ENCODE measurements at places on chromosomes 6 and 20.

DNA sequence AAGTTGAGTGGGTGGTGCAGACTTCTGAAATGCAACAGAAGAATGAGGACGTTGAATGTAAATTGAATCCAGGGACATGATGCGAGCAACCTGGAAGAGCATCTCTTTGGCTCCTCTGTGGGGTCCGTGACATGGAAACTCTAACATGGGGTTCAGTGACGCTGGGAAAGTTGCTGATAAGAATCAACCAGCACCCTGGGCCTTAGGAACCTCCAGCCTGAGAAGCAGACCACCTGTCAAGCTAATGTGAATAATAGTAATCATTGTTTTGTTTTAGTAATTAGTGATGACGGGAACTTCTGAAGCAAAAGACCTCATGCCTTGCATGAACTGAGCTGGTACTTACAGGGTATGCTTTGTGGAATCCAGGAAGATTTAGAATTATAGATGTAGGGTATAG is 25.2 kb upstream of the DOK5 start:
- DNase-seq, result no peak

- no peak for DNase-seq
Measured at GRCh38 chr6:24554474-24554873, 59.7 kb downstream of the ALDH5A1 start.

DNA sequence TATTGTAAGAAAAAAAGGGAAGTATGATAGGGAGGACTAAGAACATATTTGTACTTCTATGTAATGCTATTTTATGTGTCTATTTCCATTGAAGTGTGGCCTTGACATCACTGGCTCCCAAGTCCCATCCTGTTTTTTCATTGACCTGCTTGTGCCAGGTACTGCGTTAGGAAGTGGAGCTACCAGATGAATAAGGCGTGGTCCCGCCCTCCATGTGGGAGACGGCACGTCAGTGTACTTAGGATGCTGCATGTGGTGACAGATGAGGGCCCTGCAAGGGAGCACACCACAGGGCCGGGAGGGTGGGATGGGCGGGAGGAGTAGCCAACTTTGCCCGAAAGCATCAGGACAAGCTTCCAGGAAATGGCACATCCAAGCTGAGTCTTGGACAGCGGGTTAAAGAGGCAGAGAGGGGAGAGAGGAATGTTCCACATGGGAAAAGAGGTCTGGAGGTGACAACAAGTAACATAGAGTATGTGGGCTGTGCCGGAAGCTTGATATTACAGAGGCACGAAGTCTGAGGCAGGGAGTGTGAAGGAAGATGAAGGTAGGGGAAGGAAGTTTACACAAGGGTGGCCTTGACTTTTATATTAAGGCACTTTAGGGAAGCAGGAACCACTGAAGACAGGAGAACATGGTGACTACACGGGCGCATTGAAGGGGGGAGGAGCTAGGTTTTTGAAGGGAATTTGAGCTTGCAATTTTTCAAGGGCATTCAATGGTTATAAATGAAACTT is 140.6 kb downstream of the MTHFD1L start:
- DNase-seq, result no peak

- DNase-seq, result no peak
Measured at GRCh38 chr6:134816780-134817179, 133.1 kb downstream of the ALDH8A1 start.

- no peak for DNase-seq
Measured at GRCh38 chr6:3726421-3726820, 25.1 kb downstream of the PXDC1 start.

DNA sequence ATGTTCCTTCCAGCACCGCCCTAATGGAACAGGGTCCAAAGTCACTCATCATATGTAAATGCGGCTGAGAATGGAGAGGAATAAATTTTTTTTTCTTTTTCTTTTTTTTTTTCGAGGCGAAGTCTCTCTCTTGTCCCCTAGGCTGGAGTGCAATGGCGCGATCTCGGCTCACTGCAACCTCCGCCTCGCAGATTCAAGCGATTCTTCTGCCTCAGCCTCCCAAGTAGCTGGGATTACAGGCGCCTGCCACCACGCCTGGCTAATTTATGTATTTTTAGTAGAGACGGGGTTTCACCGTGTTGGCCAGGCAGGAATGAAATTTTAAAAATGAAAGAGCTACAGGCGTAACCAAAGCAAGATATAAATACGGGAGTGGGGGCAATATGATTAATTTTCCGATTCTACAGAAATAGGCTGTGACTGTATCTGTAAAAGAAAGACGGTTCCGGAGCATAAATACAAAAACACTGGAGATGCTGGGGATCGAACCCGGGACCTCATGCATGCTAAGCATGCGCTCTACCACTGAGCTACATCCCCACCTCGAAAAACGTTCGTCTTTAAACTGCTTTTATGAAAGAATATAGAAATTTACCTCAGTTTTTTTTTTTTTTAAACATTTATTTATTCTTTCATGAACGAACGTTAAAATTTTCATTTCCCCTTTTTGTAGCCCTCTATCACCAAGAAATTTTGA is 132.2 kb downstream of the GPX5 start:
- peak; percentile 78 for DNase-seq

GRCh38 chr20:32445539-32446273 is 87.6 kb downstream of the ASXL1 start:
- peak; percentile 87 for DNase-seq

- no peak for DNase-seq
Measured at GRCh38 chr20:25537890-25538289, 47.4 kb downstream of the NINL start.

DNA sequence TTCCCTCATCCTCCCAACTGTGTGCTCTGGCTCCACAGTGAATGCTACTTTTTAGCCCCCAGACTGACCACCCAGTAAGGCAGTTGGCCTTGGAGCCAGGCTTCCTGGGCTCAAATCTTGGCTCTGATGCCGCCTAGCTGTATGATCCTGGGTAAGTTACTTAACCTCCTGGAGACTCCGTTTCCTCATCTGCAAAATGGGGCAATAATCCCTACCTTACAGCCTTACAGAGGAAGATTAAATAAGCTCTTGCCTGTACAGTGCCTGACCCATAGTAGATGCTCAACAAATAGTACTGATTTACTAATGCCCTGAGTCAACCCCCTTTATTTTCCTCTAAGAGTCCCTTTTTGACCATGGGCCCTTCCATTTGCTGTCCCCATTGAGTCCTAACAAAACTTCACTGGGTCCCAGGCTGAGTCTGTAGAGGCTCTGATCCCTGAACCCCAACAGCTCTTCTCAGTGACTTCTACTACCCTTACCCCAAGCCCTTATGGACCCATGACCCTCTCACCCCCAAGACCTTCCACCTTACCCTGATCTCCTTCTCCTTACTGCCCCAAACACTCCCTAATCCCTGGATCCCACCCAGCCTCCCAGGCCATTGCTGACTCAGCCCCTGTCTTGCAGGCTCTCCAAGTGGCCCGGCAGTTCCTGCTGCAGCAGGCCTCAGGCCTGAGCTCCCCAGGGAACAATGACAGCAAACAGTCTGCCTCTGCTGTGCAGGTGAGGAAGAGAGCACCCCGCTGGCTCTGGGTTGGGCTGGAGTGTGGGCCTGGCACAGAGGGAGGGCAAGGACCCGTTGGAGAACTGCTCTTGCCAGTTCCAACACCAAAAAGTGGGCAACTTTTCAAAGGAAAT is 31.4 kb downstream of the FOXP4 start:
- peak; percentile 62 for DNase-seq

- peak; percentile 90 for DNase-seq
Measured at GRCh38 chr6:14108571-14109410, 8.8 kb upstream of the CD83 start.

GRCh38 chr6:11878735-11879134 is 100.1 kb upstream of the ADTRP start:
- no peak for DNase-seq

GRCh38 chr6:108476376-108476775 is 84.3 kb upstream of the FOXO3 start:
- DNase-seq, result no peak

GRCh38 chr20:17912916-17913315 is 55.7 kb downstream of the SNX5 start:
- no peak for DNase-seq

DNA sequence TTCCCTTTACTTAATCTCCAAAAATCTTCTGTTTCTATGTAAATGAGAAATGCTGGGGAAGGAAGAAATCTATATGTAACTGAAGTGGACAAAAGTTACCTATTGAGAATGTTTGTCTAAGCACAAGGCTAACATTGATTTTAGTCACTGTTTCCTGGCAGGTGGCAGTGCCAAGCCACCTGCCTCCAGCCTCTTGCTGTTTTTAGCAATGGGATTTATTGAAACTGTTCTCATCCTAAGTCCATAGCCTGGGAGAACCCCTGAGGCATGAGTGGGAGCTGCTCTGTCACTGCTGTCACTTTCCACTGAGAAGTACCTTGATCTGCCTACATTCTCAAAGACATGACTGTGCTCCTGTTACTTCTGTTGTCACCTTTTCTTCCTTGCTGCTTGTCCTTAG is 14.7 kb downstream of the ENPP3 start:
- DNase-seq, result no peak

DNA sequence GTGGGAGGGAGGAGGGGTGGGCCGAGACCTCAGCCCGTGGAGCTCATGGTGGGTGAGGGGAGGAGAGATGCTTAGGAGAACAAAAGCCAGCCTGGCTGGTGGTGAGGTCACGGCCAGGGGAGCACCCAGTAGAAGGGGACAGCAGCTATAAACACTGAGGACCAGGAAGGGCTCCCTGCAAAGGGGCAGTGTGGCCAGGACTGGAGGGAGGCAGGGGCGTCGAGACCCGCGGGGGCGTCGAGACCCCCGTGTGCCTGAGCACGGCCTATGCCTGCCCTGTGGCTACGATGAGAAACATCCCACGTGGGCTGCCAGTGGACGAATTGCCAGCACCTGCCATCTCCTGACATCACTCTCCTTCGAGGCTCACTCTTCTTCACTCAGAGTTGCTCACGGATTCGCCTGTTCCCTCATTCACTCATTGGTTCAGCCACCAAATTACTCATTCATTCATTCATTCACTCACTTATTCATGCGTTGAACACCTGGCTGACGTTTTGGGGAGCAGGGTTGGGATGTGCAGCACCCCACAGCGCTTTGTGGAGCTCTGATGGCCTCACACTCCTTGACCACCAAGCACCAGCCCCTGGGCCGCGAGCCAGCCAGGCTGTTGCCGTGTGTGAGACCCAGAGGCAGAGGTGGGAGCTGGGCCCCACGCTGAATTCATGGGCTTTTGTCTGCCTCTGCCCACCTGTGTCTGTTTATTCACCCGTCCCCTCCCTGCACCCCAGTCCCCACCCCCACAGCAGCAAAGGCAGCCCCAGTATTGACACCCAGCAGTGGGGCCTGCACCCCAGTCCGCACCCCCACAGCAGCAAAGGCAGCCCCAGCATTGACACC is 61.2 kb upstream of the BHLHE23 start:
- no peak for DNase-seq

DNA sequence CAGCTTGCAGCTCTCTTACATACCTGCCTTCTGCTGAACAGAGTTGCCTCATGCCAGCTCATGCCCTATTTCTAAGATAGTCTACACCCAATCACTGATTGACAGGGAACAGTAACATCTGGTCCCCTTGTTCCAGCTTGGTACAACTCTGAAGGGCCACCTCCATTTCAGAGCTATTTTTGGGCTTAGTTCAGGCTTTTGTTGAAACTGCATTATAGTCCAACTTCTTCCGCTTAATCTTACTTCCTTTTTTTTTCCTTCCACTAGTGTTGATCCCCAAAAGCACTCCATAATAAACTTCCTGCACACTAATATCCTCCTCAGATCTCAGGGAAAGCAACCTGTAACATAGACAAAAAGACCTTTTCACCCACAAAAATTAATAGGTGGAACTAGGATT is 65.7 kb upstream of the TNFRSF21 start:
- DNase-seq, result no peak

- DNase-seq, result no peak
Measured at GRCh38 chr6:119312875-119313338, 36.7 kb downstream of the MAN1A1 start.

DNA sequence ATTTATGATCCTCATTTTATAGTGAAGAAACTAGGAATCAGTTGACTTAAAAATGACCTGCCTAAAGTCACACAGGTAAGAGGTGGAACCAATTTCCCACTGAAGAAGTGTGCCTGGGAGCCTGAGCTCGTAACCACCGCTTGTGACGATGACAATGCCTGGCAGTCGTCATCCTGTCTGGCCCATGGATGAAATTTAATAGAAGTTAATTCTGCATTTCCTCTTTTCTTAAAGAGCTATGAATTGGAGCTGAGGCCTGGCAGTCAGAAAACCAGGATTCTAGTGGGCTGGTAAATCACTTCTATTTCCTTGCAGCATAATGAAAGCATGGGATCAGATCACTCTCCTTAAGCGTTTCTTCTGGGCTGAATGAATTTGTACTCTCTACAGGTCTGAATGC is 200.0 kb upstream of the SGK1 start:
- DNase-seq, result peak; percentile 76

DNA sequence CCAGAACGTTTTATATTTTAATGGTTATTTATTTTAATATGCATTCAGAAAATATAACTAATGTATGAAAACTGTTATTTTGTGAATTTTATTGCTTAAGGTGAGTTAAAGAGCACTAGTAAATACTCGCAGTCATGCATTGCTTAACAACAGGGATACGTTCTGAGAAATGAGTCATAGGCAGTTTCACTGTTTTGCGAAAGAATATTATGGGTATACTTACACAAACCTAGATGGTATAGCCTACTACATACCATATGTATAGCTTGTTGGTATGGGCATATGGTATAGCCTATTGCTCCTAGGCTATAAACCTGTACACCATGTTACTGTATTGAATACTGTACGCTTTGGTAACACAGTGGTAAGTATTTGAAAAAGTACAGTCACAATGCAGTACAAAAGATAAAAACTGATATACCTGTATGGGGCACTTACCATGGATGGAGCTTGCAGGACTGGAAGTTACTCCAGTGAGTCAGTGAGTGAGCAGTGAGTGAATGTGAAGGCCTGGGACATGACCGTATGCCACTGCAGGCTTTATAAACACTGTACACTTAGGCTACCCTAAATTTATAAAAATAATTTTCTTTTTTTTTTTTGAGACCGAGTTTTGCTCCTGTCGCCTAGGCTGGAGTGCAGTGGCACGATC is 38.5 kb downstream of the ARFGEF2 start:
- peak; percentile 57 for DNase-seq

GRCh38 chr6:109074133-109074415 is 20.6 kb downstream of the SESN1 start:
- no peak for DNase-seq

- DNase-seq, result no peak
Measured at GRCh38 chr6:158543606-158544185, 16.2 kb upstream of the TMEM181 start.

- no peak for DNase-seq
Measured at GRCh38 chr20:53678315-53678989, 84.8 kb upstream of the ZNF217 start.
